Large intestine (tissue), 12 donors: ENCODE measurements at places on chromosomes 5 and 9. TPM values are rescaled to one million over a fixed set of nuclear protein-coding genes. Genes with fewer than 3 reads are reported as not detected.
A peak's percentile ranks its signal among the peaks of the same experiment; 100 is the strongest.

Gene SHC3
- polyA plus RNA-seq: 0.69 TPM

Gene CD74
- polyA plus RNA-seq: 742 TPM

Gene ANKRD18B
- polyA plus RNA-seq: 0.22 TPM

Gene FOXD4L5
- polyA plus RNA-seq: 0.09 TPM

Gene MRPL50
- 27.5 TPM for polyA plus RNA-seq

Gene DNAJA1
- 145 TPM for polyA plus RNA-seq

Gene FGF18
- 1.4 TPM for polyA plus RNA-seq

Gene TARS1
- polyA plus RNA-seq: 75.9 TPM

Gene DOK3
- polyA plus RNA-seq: 4.7 TPM

Gene SH3TC2
- 0.72 TPM for polyA plus RNA-seq

Gene TAF11L12
- polyA plus RNA-seq: not detected

Gene CCIN
- 0.07 TPM for polyA plus RNA-seq

DNA sequence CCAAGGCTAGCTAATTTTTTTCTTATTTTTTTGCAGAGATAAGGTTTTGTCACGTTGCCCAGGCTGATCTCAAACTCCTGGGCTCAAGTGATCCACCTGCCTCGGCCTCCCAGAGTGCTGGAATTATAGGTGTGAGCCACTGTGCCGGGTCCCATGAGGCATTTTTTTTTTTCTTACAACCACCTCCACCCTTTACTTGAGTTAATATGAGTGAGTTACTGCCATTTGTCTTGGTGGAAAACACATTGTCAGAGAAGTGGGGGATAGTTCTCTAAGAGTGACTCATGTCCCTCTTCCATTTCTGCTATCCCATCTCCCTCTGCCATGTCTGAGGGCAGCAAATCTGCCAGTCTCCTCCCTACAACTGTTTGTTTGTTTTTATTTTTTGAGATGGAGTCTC lies 163.4 kb upstream of the CLINT1 start:
- H3K27ac ChIP-seq: no peak overlapping the region
- no peaks in the 10 kb centered on the region for H3K36me3 ChIP-seq
- H3K27me3 ChIP-seq: no peaks in the 10 kb centered on the region
- H3K4me3 ChIP-seq: no peak overlapping the region
- peaks cover 30% of the 10 kb centered on the region for H3K4me1 ChIP-seq

DNA sequence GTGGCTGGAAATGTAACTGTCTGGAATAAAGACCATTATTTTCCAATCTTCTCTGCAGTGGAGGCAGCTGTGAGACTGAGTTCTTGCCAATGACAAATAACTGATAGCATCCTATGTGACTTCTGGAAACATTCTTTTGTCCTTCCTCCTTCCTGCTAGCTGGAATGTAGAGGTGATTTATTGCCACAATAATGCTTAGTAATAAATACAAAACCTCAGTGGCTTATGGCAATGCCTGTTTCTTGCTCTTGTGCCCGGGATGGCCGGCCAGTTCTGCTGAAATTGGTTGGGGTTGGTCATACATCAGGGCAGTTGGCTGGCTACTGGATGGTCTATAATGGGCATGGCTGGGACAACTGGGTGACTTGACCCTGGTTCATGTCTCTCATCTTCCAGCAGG lies 12.2 kb upstream of the TEX48 start:
- peak; percentile 25 for DNase-seq
- no peaks in the 10 kb centered on the region for H3K4me1 ChIP-seq

GRCh38 chr5:160281275-160281674 lies 31.1 kb downstream of the CCNJL start:
- H3K4me1 ChIP-seq: peaks cover 19% of the 10 kb centered on the region
- DNase-seq: no peak
- no peak overlapping the region for H3K4me3 ChIP-seq
- H3K27me3 ChIP-seq: no peaks in the 10 kb centered on the region

- H3K27me3 ChIP-seq: peaks cover 2% of the 10 kb centered on the region
- peaks cover 6% of the 10 kb centered on the region for H3K4me1 ChIP-seq
Observed at GRCh38 chr5:112159435-112159834, 259.6 kb downstream of the EPB41L4A start.

GRCh38 chr5:128378196-128378595 lies 159.8 kb downstream of the FBN2 start:
- no peaks in the 10 kb centered on the region for H3K4me1 ChIP-seq
- H3K27ac ChIP-seq: no peak overlapping the region
- no peak for DNase-seq
- H3K4me3 ChIP-seq: no peak overlapping the region
- no peaks in the 10 kb centered on the region for H3K27me3 ChIP-seq

- DNase-seq: peak; percentile 26
- H3K27ac ChIP-seq: no peak overlapping the region
- H3K36me3 ChIP-seq: no peaks in the 10 kb centered on the region
- no peak overlapping the region for H3K4me3 ChIP-seq
- H3K4me1 ChIP-seq: peaks cover 38% of the 10 kb centered on the region
Observed at GRCh38 chr9:124220946-124221451, 36.8 kb upstream of the NEK6 start.

- H3K27me3 ChIP-seq: no peaks in the 10 kb centered on the region
- no peak overlapping the region for H3K27ac ChIP-seq
- H3K4me1 ChIP-seq: no peaks in the 10 kb centered on the region
- no peaks in the 10 kb centered on the region for H3K36me3 ChIP-seq
- DNase-seq: no peak
Observed at GRCh38 chr5:120895660-120896059, 431.6 kb downstream of the PRR16 start.

GRCh38 chr9:134916161-134916665 lies 1.5 kb downstream of the FCN1 start:
- DNase-seq: no peak
- no peaks in the 10 kb centered on the region for H3K4me1 ChIP-seq
- no peaks in the 10 kb centered on the region for H3K27me3 ChIP-seq
- H3K36me3 ChIP-seq: no peaks in the 10 kb centered on the region

GRCh38 chr9:5895782-5896181 lies 5.1 kb downstream of the MLANA start:
- no peak overlapping the region for H3K4me3 ChIP-seq
- no peak overlapping the region for H3K27ac ChIP-seq
- H3K27me3 ChIP-seq: no peaks in the 10 kb centered on the region
- peaks cover 2% of the 10 kb centered on the region for H3K36me3 ChIP-seq
- DNase-seq: no peak
- no peaks in the 10 kb centered on the region for H3K4me1 ChIP-seq

DNA sequence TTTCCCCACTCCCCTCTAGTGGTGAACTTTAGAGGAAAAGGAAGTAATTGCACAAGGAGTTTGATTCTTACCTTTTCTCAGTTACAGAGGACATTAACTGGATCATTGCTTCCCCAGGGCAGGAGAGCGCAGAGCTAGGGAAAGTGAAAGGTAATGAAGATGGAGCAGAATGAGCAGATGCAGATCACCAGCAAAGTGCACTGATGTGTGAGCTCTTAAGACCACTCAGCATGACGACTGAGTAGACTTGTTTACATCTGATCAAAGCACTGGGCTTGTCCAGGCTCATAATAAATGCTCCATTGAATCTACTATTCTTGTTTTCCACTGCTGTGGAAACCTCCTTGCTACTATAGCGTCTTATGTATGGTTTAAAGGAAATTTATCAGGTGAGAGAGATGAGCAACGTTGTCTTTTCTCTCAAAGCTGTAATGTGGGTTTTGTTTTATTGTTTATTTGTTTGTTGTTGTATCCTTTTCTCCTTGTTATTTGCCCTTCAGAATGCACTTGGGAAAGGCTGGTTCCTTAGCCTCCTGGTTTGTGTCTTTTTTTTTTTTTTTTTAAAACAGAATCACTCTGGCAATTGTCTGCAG lies 25.3 kb downstream of the SLC22A5 start:
- H3K36me3 ChIP-seq: peaks cover 55% of the 10 kb centered on the region
- no peak for DNase-seq
- no peak overlapping the region for H3K27ac ChIP-seq
- no peaks in the 10 kb centered on the region for H3K27me3 ChIP-seq

DNA sequence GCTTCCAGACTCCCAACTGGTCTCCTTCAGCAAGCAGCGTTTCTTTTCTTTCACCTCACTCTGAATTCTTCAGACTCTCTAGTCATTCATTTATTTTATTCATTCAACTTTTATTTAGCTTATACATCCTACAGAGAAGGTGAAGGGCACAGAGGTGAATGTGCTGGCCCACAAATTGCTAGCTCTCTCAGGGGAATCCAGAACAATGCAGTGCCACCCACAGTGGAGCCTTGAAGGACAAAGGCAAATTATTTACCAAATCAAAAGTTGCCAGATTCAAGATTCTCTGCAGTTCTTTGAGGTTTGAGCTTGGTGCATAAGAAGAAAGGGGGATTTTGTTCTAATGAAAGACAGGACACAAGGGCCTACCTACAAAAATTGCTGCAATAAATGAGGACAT lies 29.7 kb downstream of the GRIA1 start:
- H3K27me3 ChIP-seq: no peaks in the 10 kb centered on the region
- H3K27ac ChIP-seq: no peak overlapping the region
- no peak for DNase-seq
- no peaks in the 10 kb centered on the region for H3K4me1 ChIP-seq

DNA sequence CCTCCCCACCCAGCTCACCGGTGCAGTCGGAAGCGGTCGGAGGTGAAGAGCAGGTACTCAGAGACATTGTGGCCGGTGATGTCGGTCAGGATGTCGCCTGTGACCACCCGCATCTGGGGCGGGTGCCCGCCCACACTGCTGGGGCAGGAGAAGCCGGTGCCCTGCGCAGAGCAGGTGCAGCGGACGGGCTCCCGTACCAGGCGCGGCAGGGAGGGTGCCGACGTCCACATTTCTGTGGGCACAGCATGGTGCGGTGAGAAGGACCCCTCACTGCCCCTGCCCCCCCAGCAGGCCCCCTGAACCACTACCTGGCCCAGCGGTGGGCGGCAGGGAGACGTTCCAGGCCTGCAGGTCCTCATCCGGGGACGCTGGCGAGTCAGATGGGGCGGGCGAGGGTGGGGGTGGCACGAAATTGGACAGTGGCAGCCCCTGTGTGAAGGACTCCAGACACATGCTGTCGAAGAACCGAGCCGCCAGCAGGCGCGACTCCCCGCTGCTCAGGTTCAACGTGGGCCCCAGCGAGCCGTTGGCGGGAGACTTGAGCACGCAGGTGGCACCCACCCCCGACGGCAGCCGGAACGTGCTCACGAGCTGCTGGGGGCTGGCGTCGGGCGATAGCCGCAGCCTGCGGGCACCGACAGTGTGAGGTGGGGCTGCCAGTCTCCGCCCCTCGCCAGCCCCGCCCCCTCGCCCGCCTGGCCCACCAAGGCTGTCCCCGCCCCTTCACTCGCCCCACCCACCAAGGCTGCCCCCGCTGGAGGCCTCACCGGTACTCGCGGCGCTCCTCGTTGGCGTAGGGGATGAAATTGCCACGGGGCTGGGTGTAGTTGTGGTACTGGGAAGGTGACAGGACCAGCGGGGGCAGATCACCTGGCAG lies 15.1 kb downstream of the ABCA2 start:
- H3K27ac ChIP-seq: no peak overlapping the region
- peaks cover 17% of the 10 kb centered on the region for H3K36me3 ChIP-seq
- no peaks in the 10 kb centered on the region for H3K4me1 ChIP-seq
- no peaks in the 10 kb centered on the region for H3K27me3 ChIP-seq

GRCh38 chr5:120624021-120624563 lies 160.0 kb downstream of the PRR16 start:
- H3K4me1 ChIP-seq: no peaks in the 10 kb centered on the region
- no peak overlapping the region for H3K4me3 ChIP-seq
- H3K27ac ChIP-seq: no peak overlapping the region
- no peaks in the 10 kb centered on the region for H3K27me3 ChIP-seq
- H3K36me3 ChIP-seq: no peaks in the 10 kb centered on the region

- H3K4me3 ChIP-seq: no peak overlapping the region
- peak overlapping the region; percentile 27 for H3K27ac ChIP-seq
Observed at GRCh38 chr5:75616971-75617621, 5.8 kb downstream of the ANKDD1B start.

GRCh38 chr9:111572950-111573604 lies 26.4 kb downstream of the PTGR1 start:
- no peak for DNase-seq
- H3K27me3 ChIP-seq: no peaks in the 10 kb centered on the region
- no peak overlapping the region for H3K4me3 ChIP-seq
- H3K4me1 ChIP-seq: no peaks in the 10 kb centered on the region
- H3K36me3 ChIP-seq: peaks cover 75% of the 10 kb centered on the region

GRCh38 chr9:104388071-104388470 lies 116.0 kb upstream of the OR13F1 start:
- H3K4me1 ChIP-seq: no peaks in the 10 kb centered on the region
- no peak overlapping the region for H3K4me3 ChIP-seq
- H3K27ac ChIP-seq: no peak overlapping the region
- DNase-seq: no peak

DNA sequence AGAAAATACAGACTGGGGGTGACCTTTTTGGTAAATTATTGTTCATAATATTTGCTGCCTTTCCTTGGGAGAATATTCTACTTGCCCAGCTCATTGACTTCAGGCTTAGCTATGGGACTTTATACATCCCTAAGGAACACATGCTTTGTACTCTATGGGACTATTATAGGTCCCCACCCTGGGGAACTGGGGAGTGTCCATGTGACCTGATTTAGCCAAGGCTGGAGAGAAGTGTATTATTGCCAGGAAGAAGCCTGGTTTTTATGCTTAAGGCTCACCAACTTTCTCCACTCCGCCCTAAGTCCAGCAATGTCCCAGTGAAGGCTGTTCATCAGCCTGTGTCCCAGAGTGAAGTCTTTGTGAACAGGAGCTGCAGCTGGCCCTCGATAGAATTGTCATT lies 16.6 kb upstream of the DRD1 start:
- H3K27ac ChIP-seq: no peak overlapping the region
- no peak overlapping the region for H3K4me3 ChIP-seq
- DNase-seq: no peak
- H3K4me1 ChIP-seq: no peaks in the 10 kb centered on the region
- H3K36me3 ChIP-seq: no peaks in the 10 kb centered on the region

DNA sequence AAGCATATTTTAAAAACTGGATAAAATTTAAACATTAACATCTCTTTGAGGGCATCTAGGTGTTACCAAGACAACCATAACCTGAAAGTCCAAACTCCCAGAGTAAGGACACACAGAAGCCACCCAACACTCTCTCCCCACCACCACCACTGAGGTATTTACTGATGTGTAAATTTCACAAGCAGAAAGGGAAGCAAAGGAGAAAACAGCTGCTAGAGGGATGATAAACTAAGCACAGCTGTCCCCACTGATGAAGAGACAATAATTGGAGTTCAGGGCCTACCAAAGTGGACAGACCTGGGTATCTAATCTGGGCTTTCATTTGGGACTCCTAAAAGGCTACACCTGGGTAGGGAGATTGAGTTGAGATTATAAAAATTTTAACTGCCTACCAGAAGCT lies 63.6 kb downstream of the FRMD3 start:
- peaks cover 39% of the 10 kb centered on the region for H3K4me1 ChIP-seq
- H3K36me3 ChIP-seq: no peaks in the 10 kb centered on the region
- H3K27ac ChIP-seq: no peak overlapping the region
- H3K4me3 ChIP-seq: no peak overlapping the region
- no peak for DNase-seq

GRCh38 chr5:41893074-41893851 lies 10.9 kb upstream of the RIMOC1 start:
- no peaks in the 10 kb centered on the region for H3K4me1 ChIP-seq
- DNase-seq: no peak
- no peaks in the 10 kb centered on the region for H3K36me3 ChIP-seq
- no peak overlapping the region for H3K4me3 ChIP-seq
